Activated T-cell treated with anti-CD3 and anti-CD28 coated beads, Interleukin-2, amount 50 U/mL, for 48 hours (primary cell): ENCODE measurements at places on chromosomes 4 and X.
A peak's percentile ranks its signal among the peaks of the same experiment; 100 is the strongest.

DNA sequence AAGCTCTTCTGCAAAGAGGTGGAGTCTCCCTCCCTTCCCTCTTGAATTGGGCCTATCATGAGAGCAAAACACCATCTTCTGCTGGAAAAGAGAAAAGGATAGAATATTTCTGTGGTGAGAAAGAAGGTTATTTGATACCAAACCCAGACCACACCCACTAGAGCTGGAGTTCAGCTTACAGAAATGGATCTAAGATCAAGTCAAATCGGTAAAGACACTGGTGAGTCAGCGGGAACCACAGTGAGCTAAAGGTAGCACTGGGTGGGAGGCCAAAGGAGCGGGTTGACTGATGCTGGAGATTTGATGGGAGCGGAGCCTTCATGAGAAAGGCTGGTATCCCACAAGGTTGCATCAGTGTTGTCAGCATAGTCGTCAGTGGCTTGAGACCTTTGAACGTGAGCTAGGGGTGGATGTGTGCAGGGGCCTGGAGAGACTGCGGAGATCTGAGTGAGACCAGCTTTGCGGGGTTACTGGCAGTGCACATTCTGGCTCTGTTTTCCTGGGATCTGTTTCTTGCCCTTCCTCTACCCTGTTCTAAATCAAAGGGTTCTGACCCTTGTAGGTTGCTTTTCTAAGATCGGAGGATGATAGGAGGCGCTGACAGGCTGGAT is 106.4 kb upstream of the SCOC start:
- peak; percentile 57 for DNase-seq

GRCh38 chrX:35499071-35499862 is 298.9 kb upstream of the MAGEB16 start:
- no peak for DNase-seq

GRCh38 chrX:108064001-108064400 is 19.1 kb downstream of the VSIG1 start:
- no peak for DNase-seq

GRCh38 chr4:94426783-94427182 is 25.0 kb upstream of the PDLIM5 start:
- no peak for DNase-seq

- no peak for DNase-seq
Measured at GRCh38 chr4:132866616-132867015, 282.5 kb upstream of the PCDH10 start.

DNA sequence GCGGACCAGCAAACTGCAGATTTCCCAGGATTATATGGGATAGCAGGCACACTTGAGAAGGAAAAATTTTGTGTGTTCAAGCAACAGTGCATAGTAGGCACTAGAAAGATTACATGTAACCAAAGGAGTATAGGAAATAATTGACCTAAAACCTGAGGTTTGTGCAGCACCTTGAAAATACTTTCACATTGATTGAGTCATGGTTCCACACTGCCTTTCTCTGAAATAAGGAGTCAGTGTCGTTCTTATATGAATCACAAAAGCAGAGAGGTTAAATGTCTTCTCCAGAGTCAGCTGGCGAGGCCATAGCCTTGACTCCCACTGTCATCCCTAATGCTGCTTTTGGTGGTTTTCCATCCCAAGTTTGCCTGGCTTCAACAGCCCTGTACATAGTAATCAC is 138.9 kb downstream of the SOWAHB start:
- no peak for DNase-seq

DNA sequence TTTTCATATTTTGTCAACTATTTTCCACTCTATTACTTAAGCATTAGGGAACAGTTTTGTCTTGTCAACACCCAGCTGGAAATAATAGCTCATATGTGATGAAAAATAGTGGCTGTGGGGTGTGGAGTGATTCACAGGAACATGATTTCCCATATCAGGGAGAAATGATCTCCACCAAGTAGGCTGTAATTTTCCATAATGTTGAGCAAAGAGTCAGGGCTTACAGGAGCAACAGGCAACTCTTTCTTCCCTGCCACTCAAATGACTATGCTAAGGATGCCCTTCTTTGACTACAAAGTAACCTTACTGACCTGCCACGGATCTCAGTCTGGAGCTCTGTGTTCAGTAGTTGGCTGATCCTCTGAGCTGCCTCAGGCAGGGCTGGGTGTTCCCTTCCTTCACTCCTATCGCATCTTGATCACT is 90.0 kb upstream of the GATB start:
- DNase-seq = no peak
